ENCODE measurements at places on chromosomes 11 and 22. TPM values are rescaled to one million over a fixed set of nuclear protein-coding genes. Genes with fewer than 3 reads are reported as not detected.

Gene CCDC89
- total RNA-seq: 5.8 TPM

GRCh38 chr11:6599881-6600390 lies 3.5 kb downstream of the RRP8 start:
- DNase-seq: no peak

- DNase-seq: no peak
These were observed 33.3 kb downstream of the ME3 start for GRCh38 chr11:86639137-86639536.

Gene OR4D5
- not detected for total RNA-seq

DNA sequence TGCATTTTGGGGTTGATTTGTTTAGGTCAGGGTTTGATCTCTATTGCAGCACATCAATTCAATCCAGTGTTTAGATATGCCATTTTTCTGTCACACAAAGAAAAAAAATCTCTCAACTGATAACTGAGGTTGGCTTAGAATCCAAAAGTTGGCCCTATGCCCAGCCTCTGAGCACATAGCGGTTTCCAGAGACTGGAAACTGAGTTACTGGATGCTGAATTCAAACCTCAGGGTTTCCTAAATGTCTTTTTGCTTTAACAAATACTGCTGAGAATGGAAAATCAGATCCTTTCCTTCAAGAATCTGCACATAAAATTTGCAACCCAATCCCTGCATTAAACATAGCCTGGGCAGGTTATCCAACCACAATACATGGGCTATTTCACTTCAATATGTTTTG lies 4.0 kb downstream of the P4HA3 start:
- DNase-seq: peak; percentile 27

- no peak for DNase-seq
These were observed 263.7 kb downstream of the NTM start for GRCh38 chr11:131633921-131634715.

GRCh38 chr11:68810164-68810563 lies 31.6 kb downstream of the CPT1A start:
- no peak for DNase-seq

GRCh38 chr11:61596542-61596941 lies 15.7 kb upstream of the SYT7 start:
- no peak for DNase-seq

Gene TPBGL
- not detected for total RNA-seq

Gene ETS1
- total RNA-seq: 121 TPM

Data from renal cortical epithelial cell (primary cell).